GM12865 (cell line): ENCODE measurements at places on chromosomes 2 and 18.

DNA sequence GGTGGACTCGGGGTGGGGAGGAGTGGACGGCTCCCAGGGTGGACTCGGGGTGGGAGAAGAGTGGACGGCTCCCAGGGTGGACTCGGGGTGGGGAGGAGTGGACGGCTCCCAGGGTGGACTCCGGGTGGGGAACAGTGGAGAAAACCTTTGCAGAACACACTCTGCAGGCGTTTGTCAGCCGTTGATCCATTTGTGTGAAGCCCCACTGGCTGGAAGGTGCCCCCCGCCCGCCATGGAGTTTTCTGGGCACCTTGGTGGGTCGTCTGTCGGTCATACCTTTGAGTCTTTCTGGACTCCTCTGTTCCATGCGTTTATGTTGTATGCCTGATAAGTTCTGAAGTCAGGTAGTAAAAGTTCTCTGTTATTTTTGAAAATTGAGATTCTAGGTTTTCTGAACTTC is 12.5 kb downstream of the CTDP1 start:
- DNase-seq = no peak

GRCh38 chr2:104164721-104165252 is 689.1 kb upstream of the POU3F3 start:
- no peak for DNase-seq

GRCh38 chr2:42267530-42267929 is 93.5 kb downstream of the COX7A2L start:
- peak; percentile 30 for DNase-seq

GRCh38 chr2:118225666-118226065 is 137.4 kb downstream of the INSIG2 start:
- DNase-seq = no peak

- DNase-seq = no peak
Measured at GRCh38 chr2:140178234-140178633, 1398.0 kb upstream of the NXPH2 start.

GRCh38 chr2:9002313-9002636 is 1.2 kb downstream of the MBOAT2 start:
- DNase-seq = no peak

GRCh38 chr2:240795916-240796510 is 24.0 kb downstream of the KIF1A start:
- DNase-seq = no peak

DNA sequence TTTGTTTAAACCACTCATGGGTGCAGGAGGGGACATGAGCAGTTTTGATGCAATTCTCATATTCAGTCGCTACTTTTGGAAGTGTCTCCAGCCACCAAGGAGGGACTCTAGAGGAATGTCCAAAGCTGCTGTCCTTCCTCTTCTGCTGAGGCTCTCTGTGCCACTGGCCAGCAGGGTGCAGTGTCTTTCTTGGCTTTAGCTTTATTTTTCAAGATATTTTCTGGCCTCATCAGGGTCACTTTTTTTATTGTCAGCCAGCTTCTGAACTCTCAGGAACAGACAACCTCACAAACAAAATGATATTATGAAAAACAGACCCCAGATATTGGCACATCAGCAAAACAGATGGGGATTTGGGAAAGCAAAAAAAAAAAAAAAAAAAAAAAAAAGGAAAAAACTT is 289.3 kb upstream of the ZSWIM2 start:
- DNase-seq = peak; percentile 37

DNA sequence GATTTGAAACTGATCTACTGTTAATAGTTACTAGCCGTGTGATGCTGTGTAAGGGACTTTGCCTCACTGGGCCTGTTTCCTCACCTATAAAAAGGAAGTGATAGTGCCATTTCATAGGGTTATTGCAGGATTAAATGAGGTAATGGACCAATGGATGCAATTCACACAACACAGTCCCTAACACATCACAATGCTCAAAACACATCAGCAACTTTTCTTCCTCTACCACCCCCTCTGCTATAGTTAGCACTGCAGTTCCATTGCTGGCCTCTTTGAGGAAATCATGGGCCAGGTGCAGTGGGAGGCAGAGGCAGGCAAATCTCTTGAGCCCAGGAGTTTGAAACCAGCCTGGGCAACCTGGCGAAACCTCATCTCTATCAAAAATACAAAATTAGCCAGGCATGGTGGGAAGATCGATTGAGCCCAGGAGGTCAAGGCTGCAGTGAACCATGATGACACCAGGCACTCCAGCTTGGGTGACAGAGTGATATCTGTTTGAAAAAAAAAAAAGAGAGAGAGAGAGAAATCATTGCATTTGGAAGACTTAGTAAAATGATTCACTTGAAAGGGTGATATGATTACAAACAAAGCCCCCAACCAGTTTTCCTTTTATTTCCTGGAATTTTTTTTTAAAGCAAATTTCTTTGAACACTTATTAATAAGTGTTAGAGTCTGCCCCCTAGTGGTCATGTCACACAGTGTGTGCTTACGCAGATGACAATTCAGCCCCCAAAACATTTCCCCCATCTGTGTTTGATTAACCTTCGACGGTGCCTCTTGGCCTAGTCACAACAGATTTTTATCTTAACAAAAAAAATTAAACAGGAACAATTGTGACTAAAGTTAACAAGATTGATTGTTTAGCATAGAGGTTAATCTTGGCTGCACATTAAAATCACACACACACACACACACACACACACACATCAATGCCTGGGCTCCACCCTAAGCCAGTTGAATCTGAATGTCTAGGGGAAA is 88.6 kb upstream of the BCL11A start:
- peak; percentile 70 for DNase-seq

DNA sequence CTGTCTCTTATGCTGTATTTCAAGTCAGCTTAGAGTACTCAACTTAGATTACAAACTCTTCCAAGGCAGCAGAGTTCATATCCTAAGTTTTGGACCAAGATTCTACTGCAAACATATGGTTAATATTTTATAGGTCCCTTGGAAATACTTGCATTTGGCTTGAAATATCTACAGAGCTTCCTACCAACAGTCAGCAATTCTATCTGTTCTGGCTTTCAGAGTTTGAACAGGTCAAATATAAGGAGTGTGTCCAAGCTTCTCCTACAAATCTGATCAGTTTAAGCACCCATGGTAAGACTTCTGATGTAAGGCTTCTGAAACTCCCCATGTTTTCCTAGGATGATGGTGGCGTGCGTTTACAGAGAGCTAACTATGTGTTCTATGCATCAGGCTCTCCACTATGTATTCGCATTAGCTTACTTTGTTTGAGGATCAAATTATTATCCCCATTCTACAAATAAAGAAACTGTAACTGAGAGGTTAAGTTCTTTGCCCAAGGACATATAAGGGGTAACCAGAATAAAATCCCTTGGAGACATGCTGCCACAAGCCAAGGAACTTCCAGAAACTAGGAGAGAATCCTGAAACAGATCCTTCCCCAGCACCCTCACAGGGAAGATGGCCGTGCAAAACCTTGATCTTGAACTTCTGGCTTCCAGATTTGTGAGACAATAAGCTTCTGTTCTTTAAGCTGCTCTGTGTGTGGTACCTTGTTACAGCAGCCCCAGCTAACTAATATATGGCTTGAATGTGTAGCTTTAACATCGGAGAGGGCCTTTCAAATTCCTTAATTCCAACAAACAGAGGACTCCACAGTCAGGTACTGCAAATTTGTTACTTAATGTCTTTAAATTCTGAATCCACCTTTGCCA is 55.1 kb downstream of the ATP8B1 start:
- DNase-seq = no peak

- DNase-seq = no peak
Measured at GRCh38 chr18:59145055-59145454, 5.4 kb downstream of the SEC11C start.

DNA sequence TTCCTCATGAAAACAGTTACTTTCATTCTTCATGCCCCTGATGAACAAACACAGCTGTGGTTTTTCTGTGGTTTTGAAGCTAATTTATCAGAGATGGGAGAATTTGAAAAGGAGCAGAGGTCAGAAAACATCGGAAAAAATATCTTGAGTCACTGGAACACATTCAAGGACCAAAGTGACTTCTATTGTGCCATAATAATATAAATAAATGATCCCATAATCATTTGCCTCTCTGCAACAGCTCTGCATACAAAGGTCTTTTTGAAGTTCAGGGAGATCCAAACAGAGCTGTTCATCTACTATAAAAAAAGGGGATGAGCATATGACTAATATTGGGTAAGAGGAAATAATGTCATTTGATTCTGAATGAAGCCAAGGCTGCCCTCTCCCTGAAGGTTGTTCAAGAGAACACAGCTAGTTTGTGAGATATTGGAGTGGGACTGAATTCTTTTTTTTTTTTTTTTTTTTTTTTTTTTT is 201.3 kb upstream of the GALNT5 start:
- no peak for DNase-seq

DNA sequence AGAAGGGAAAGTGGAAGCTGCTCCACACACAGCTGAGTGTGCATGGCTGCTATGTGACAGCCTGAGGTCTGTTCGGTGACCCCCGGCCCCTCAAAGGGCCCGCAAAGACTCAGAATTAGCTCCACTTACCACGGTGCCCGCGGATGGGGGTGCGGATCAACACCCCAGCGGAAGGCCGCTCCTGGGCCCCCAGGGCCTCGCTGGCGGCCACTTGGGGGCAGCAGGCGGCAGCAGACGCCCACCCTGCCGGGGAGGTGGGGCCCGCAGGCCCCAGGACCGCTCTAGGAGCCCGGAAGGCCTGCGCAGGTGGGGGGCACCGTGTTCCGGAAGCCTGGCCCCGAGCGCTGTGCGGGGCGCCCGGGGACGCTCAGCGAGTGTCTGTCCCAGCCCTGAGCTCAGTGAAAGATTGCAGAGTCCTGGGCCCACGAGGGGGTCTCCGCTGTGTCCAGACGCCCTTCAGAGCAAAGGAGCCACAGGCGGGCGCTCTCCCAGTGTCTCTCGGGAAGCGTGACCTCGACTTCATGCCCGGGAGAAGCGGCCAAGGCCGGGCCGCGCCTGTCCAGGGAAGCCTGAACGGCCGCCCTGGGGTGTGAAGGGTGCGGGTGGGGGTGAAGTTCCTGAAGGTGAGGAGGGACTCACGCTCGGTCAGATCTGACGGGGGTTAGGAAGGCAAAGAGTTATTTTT is 118.7 kb downstream of the VAPA start:
- no peak for DNase-seq

GRCh38 chr2:37812414-37812813 is 112.7 kb upstream of the RMDN2 start:
- DNase-seq = no peak

DNA sequence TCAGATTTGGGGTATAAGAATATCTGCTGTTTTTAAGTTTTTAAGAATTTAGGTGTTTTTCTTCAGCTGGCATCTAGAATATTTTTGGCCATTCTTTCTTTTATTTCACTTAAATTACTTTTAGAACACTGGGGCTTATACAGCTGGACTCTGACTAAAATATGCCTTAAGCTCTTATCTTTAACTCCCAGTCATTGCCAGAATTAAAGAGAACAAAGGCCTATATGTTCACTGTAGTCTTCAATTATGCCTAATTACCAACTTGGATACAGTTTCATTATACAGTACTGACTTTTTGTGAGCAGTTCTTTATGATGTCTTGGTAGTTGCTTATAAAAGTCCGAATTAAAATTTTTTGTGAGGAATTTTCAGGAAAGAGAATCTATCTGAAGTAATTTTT is 192.8 kb downstream of the ZNF407 start:
- no peak for DNase-seq

DNA sequence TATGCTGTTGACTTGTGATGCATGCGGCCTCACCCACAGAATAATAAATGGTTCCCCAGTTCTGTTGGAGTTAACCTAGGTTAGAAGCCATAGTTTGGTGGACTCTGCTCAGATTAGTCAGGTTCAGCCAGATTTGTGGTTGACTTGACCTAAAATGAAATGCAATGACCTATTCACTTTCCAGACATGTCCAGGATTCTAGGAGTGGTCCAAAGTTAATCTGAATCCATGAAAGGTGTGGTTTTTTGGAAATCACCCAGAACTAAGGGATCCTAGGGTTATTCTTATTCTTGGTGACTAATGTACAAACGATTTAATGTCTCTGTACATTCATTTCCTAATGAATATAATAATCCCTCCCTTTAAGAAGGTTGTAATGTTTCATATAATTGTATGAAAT is 88.9 kb upstream of the RBBP8 start:
- no peak for DNase-seq

DNA sequence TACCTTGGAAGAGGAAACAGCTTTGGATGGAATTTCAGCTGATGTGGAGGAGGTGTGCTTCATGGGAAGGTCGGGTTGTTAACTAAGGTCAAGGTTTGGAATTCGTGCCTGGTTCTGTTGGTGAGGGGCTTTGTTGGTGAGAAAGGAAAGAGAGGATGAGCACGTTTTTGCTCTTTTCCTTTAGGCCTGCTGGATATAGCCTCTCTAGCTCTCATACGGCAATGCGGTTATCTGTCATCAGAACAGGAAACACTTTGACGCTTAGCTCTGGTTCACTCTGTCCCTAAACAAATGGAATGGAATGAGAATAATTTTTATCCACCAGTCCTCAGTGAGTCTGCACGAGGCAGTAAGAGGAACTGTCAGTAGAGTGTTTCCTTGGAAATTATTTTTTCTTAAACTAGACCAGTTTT is 169.7 kb upstream of the NOSTRIN start:
- no peak for DNase-seq

- peak; percentile 23 for DNase-seq
Measured at GRCh38 chr2:56077359-56077915, 106.4 kb upstream of the CCDC85A start.

DNA sequence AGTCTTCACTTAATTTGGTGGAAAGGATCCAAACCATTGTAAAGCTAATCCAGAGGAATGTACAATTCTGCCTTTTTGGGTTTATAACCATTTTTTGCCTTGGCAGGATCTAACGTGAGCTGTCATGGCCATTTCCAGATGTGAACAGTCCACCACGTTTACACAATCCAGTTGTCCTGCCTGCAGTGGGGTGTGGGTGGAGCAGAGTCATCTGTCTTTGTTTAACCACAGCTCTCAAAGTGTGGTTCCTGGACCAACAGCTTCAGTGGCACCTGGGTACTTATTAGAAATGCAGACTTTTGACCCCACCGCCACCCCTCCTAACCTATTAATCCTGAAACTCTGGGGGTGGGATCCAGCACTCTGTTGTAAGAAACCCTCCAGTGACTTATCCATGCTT is 35.9 kb downstream of the FHOD3 start:
- DNase-seq = peak; percentile 55

DNA sequence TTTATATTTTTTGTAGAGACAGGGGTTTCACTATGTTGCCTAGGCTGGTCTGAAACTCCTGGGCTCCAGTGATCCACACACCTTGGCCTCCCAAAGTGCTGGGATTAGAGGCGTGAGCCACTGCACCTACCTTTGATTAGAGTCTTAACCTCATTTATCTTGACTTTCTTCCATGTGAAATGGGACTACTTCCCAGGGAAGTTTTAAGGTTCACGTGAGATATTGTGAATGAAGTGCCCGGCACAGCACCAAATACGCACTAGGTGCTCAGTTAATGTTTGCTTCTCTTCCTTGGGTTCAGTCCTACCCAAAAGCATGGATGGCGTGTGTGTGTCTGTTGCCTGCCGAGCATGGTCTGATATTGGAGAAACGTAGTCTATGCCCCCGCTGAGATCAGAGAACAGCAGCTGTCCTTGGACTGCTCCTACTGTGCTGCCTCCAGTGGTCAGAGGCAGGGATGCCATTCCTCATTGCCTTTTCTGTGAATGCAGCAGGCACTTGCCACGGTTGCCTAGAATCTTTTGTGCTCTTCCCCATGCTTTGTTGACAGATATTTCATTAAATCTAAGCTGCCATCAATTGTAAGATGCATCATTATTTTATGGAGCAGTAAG is 12.3 kb upstream of the TFCP2L1 start:
- peak; percentile 17 for DNase-seq

GRCh38 chr2:174673876-174674275 is 76.3 kb upstream of the WIPF1 start:
- no peak for DNase-seq
